ENCODE measurements at places on chromosomes 3 and 15.
A peak's percentile ranks its signal among the peaks of the same experiment; 100 is the strongest.

DNA sequence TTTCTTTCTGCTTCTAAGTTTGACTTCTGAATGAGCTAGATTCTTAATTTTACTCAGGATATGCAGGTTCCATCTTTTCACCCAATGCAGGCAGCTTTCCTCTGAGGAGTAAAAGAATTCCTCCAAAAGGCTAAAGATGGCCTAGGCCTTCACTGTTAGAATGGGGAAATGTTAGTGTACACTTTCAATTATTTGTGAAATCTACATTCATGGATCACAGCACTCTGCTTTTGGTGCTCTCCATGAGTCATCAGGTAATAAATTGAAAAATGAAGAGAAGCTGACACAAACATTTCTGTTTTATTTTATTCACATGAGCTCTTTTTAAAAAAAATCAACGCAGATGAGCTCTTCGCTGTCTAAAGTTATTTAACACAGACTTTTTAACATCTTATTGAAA is 502.5 kb upstream of the GOLIM4 start:
- no peak for DNase-seq

- DNase-seq, result no peak
These were observed 27.9 kb downstream of the LNP1 start for GRCh38 chr3:100429187-100429716.

DNA sequence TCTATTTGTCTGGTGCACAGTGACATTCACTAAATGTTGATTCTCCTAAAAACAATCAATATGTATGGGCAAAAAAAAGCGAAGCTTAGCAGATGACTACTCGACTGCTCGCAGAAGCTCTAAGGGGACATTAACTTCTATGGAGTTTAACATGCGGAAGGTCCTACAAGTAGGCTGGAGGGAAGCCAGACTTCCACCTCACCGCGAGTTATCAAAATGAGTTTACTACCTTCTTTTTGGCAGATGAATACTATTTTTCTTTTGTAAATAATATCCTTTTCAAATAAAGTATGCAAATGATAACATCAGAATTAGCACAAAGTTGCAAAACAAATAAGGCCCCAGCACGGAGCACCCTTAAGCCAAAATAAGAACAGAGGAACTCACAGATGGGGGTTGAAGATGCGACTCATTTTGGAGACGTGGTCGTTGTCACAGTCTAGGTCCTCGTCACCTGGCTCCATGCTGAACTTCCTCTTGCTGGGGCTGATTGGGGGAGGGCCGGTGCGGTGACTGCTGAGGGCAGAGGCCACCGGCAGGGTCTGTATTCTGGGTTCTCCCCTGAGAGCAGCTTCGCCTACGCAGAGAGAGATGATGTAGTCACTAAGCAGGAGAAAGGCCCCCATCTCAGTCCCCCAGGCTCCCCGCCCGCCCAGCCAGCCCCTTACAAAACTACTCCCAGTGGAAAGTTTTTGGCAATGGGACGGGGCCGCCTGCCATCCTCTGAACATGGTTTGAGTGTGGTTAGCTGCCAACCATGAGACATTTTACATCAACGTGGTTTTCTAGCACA is 42.1 kb downstream of the VGLL4 start:
- DNase-seq, result peak; percentile 92

DNA sequence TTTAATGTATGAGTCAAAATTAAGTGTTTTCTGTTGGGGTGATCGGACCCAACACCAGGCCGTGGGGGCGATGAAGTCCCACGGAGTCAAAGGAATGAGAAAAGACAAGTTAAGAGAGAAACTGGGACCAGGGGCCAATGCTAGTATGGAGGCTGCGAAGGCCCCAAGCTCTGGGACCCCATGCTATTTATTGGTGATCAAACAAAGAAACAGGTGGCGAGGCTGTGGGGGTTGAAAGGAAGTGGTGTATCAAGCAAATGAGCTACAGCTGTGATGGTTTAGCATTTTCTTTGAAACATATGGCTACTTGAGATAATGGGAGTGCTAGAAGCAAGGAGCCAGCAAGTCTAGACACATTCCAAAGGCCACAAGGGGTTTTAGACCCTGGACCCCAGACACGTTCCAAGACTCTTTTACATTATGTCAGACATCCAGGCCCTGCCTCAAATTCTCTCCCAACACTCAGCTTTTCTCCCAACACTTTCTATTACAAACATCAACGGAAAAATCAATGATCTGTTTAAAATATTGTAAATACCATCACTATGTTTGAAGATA is 56.0 kb upstream of the SNRPN start:
- DNase-seq, result no peak

DNA sequence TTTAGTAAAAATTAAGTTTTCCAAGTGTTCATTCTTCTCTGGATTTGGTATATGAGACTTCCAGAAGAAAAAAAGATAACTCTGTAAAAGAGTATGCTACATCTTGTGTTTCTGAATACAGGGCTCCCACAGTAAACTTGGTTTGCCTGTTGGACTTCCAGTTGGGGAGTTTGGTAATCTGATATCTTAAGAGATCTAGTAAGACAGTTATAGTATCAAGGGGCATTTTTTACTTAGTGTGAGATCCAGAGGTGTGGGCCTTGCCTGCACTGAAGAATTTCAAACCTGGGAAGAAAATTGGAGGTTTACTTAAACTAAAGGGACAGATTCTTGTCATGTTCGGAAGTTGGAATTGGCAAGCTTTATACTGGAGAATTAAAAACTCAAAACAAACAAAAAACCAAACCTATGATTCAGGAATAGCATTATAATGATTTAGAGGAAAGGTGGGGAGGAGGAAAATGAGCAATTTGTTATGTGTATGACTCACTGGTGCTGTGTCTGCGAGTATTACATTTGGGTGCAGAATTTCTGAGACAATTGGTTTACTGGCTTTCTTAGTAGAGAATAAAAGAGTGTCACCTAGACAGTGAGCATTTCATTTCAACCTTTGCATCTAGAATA is 58.9 kb upstream of the ULK4 start:
- no peak for DNase-seq

DNA sequence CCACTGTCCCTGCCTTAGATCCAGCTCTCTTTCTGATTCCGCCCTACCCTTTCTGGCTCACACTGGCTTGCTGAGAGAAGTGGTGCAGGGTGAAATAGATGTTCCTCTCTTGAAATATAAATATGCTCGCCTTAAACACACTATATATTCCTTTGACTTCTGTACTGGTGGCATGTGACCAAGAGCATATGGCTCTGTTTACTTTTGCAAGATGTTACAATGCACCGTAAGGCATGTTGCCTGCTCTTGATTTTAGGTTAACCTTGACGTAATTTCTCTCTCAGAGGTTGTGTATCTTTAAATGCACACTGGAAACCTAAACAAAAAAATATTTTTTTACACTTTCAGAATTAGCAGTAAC is 749 bp downstream of the RSRC1 start:
- DNase-seq, result no peak

- DNase-seq, result no peak
These were observed 444.9 kb upstream of the THBS1 start for GRCh38 chr15:39135989-39136388.

DNA sequence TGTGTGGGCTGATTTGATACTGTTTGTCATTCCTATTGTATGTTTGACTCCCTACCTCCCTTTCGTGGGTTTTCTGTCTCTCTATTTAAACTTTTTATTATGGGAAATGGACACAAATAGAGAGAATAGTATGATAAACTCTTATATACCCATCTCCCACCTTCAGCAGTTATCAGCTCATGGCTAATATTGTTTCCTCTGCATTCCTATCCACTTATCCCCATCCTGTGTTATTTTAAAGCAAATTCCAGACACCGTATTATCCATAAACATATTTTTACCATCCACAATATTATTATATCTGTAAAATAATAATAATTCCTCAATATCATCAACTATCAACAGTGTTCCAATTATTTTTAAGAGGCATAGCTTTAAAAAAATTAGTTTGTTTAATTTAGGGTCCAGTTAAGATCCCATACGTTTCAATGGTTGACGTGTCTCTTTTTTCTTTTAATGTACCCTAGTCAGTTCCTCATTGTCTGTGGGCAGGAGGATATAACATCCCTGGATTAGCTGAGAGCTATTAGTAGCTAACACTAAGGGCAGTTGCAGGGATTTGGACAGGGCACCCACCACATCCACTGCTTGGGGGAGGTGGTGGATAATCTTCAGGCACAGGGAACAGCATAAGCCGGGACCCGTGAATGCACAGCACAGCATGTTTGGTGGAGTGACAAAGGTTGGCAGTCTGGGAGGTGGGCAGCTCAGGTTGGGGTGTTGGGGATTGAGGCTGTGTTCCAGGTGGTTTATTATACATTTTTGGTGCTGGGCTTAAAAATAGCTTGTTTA is 23.5 kb downstream of the PLCL2 start:
- DNase-seq, result no peak

DNA sequence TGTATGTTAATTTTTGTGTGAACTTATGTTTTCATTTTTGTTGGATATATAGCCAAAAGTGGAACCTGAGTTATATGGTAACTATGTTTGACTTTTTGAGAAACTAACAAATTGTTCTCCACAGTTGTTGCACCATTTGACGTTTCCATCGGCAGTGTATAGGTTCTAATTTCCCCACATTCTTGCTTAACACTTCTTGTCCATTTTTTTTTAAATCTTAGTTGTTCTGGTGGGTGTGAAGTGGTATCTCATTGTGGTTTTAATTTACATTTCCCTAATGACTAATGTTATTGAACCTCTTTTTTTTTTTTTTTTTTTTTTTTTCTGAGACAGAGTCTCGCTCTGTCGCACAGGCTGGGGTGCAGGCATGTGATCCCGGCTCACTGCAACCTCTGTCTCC is 8.0 kb downstream of the NISCH start:
- no peak for DNase-seq

- DNase-seq, result peak; percentile 5
These were observed 19.5 kb downstream of the MRAS start for GRCh38 chr3:138367911-138368310.

DNA sequence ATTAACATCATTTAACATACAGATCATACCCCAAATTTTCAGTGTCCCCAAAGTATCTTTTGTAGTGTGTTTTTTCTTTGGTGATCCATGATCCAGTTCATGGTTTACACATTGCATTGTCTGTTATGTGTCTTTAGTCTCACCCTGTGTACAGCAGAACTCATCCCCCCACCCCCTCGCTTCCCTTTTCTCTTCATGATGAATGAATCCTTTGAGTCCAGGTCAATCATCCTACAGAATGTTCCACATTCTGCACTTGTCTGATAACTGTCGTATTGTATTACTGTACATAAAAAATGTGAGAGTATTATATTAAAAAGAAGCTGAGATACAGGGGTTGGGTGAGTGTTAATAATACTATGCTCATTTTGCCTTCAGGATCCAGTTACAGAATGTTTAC is 14.6 kb upstream of the NIT2 start:
- DNase-seq, result no peak

DNA sequence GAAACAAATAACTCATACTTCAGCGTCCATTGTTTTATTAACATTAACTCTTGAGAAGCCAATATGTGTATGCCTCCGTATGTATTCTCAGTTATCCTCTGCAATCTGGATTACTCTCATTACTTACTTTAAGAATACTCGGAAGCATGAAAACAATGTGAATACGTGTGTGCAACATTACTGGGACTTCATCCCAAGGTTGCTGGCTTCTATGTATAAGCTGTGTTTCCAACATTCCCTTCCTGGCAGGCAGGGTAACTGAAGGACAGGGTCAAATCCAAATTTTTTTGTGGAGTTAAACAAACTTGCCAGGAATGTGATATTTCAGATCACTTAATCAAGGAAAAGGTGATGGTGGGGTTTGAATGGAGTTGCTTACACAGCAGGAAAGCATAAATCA is 34.5 kb upstream of the NR1I2 start:
- no peak for DNase-seq

GRCh38 chr15:93049914-93050578 is 39.0 kb downstream of the RGMA start:
- DNase-seq, result no peak

DNA sequence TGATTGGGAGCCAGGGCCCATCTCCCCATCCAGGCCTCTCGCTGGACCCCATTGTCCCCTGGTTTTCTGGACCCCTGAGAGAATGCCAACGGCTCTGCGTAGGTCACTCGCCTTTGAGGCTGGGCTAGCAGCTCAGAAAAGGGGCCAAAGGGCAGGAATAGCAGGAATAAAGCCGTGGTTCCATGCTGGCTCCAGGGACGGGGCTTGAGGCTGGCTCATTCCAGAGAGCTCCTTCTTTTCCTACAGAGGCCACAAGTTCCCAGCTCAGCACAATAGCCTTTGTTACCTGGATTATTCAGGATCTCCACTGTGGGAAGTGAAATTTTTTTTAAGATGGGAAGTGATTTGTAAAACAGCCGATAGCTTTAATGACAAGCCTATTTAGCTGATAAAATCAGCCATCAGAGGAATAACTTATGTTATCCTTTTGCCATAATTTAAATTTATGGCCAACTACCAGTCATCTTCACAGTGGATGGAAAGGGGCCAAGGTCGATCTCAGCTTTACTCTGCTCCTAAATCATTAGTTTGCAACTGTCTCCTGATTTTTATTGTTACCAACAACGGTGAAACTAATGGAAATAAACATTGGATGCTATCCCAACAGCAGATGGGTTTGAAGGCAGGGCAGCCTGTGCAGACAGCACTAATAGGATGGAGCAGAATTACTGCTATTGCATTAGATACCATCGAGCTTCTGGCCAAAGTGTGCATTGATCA is 124.3 kb downstream of the TMEM266 start:
- DNase-seq, result no peak

DNA sequence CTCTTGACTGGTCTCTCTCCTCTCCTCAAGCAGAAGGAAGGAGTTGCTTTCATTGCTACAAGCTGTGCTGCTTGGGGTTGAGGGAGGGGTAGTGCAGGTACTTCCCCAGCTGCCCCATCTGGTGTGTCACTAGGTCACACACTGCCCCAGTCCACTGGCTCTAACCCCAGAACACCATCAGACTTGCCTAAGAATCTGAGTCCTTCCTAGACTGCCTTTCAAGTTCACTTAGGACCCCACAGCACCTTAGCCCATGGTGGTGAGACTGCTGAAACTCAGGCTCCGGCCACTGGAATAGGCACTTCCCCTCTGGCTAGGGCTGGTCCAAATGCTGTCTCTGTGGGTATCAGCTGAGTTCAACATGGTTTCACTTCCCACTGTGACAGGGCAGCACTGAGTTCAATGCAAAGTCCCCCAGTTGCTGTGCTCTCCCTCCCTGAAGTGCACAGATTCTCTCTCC is 279.7 kb upstream of the GOLGA6L4 start:
- peak; percentile 23 for DNase-seq

DNA sequence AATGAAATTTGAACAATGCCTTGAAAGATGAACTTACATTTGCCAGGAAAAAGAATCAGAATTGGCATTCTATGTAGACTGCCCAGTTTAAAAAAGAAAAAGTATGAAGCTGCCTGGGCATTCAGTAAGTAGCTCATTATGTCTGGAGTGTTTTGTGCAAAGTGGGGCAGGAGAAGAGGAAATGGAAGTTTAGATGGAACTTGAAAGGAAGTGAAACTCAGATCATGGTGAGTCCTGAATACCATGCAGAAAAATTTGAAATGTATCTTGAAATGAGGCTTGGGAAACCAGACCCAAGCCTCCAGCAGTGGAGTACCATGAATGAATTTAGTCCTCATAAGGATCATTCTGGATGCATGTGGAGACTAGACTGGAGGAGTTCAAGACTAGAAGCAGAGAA is 4.8 kb upstream of the MORC1 start:
- DNase-seq, result no peak
